ENCODE measurements at places on chromosomes 7 and 10. TPM values are rescaled to one million over a fixed set of nuclear protein-coding genes. Genes with fewer than 3 reads are reported as not detected.

- H3K4me3 ChIP-seq: no peak overlapping the region
- H3K4me1 ChIP-seq: no peaks in the 10 kb centered on the region
- no peak overlapping the region for H3K27ac ChIP-seq
- H3K27me3 ChIP-seq: no peaks in the 10 kb centered on the region
- DNase-seq: no peak
Observed at GRCh38 chr10:90162271-90162853, 461.0 kb downstream of the KIF20B start.

DNA sequence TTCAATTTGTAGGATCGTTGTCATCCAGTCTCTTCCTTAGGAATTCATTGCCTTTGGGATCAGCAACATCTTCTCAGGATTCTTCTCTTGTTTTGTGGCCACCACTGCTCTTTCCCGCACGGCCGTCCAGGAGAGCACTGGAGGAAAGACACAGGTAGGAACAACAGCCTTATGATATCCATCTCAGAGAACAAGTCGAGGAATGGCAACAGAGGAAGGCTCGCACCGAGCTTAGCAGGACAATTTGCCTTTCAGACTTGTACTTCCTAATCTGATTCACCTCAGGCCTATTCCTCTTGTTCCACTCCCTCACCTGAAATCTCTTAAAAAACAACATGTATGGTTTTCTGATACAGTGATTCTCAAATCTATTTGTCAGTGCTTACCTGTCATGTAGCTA, 29.5 kb downstream of the SLC26A4 start:
- H3K27me3 ChIP-seq: no peaks in the 10 kb centered on the region
- H3K4me3 ChIP-seq: no peak overlapping the region
- no peaks in the 10 kb centered on the region for H3K4me1 ChIP-seq
- DNase-seq: no peak

GRCh38 chr7:50982626-50983025, 199.9 kb upstream of the GRB10 start:
- no peak for DNase-seq
- H3K36me3 ChIP-seq: no peaks in the 10 kb centered on the region
- no peaks in the 10 kb centered on the region for H3K27me3 ChIP-seq
- H3K27ac ChIP-seq: no peak overlapping the region
- no peak overlapping the region for H3K4me3 ChIP-seq

GRCh38 chr7:127393368-127394058, 1.0 kb upstream of the ZNF800 start:
- no peaks in the 10 kb centered on the region for H3K36me3 ChIP-seq
- no peaks in the 10 kb centered on the region for H3K27me3 ChIP-seq
- H3K27ac ChIP-seq: peak overlapping the region; percentile 94

DNA sequence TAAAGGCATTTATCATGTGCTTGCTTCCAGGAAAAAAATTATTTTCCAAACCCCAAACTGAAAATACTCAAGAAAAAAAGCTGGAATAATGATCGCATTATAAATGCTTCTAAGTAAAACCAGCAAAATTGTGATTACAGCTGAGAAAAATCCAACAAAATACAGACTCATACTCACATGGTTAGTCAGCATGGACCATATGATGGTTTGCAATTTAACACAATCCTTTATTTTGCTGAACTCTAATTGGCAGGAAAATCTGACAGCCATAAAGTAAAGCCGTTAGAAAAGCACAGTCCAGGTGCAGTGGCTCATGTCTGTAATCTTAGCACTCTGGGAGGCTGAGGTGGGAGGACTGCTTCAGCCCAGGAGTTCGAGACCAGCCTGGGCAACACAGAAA, 59.6 kb downstream of the BRI3 start:
- no peak overlapping the region for H3K4me3 ChIP-seq
- H3K27ac ChIP-seq: no peak overlapping the region
- H3K27me3 ChIP-seq: no peaks in the 10 kb centered on the region
- no peaks in the 10 kb centered on the region for H3K4me1 ChIP-seq
- H3K36me3 ChIP-seq: no peaks in the 10 kb centered on the region

- no peak overlapping the region for H3K27ac ChIP-seq
- no peaks in the 10 kb centered on the region for H3K4me1 ChIP-seq
- H3K36me3 ChIP-seq: no peaks in the 10 kb centered on the region
- H3K4me3 ChIP-seq: no peak overlapping the region
Observed at GRCh38 chr10:17414484-17414883, 39.9 kb downstream of the ST8SIA6 start.

GRCh38 chr7:28729727-28730126, 228.4 kb downstream of the TRIL start:
- H3K4me1 ChIP-seq: no peaks in the 10 kb centered on the region
- DNase-seq: no peak
- no peak overlapping the region for H3K27ac ChIP-seq
- no peak overlapping the region for H3K4me3 ChIP-seq
- no peaks in the 10 kb centered on the region for H3K36me3 ChIP-seq
- H3K27me3 ChIP-seq: no peaks in the 10 kb centered on the region

DNA sequence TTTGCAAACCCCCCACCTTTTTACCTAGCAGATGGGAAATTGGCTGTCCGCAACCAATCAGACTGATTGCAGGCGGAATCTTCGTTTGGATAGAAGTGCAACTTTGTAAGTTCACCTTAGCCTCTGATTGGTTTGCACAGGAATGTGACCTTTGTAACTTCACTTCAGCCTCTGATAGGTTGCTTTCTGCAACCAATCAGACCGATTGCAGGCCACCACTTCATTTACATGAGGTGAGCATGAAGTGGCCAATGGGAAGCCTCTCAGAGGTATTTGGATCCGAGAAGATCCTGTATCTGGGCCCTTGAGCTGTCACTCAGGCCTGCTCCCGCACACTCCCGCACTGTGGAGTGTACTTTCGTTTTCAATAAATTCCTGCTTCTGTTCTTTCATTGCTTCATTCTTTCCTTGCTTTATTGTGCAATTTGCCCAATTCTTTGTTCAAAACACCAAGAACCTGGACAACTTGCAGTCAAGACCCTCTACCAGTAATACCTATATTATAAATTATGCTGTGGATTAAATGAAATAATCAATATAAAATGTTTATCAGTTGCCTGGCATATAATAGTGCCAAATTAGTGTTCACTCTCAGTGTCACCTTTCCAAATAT, 491.4 kb downstream of the PLXNA4 start:
- no peaks in the 10 kb centered on the region for H3K27me3 ChIP-seq
- H3K4me1 ChIP-seq: no peaks in the 10 kb centered on the region
- H3K4me3 ChIP-seq: no peak overlapping the region
- no peaks in the 10 kb centered on the region for H3K36me3 ChIP-seq

DNA sequence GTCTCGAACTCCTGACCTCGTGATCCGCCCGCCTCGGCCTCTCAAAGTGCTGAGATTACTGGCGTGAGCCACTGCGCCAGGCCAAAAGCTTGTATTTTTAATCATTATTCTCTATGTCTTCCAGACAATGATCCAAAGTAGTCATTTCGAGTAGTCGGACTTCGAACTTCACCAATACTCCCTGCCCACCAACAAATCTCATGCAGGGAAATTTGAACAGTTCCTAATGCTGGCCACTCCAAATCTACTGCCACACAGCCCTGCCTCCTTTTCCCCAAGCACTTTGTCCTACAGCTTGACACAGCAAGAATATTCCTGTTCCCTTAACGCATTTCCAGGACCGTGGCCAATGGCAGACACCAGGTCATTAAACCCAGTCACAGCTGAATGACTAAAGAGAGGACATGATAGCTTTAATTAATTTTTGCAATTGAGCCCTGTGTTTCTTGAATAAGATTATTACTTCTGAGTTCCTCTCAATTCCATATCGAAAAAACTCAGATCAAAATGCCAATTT, 142.3 kb upstream of the NRP1 start:
- H3K4me3 ChIP-seq: no peak overlapping the region
- H3K4me1 ChIP-seq: no peaks in the 10 kb centered on the region
- DNase-seq: no peak
- H3K27ac ChIP-seq: no peak overlapping the region
- no peaks in the 10 kb centered on the region for H3K27me3 ChIP-seq

DNA sequence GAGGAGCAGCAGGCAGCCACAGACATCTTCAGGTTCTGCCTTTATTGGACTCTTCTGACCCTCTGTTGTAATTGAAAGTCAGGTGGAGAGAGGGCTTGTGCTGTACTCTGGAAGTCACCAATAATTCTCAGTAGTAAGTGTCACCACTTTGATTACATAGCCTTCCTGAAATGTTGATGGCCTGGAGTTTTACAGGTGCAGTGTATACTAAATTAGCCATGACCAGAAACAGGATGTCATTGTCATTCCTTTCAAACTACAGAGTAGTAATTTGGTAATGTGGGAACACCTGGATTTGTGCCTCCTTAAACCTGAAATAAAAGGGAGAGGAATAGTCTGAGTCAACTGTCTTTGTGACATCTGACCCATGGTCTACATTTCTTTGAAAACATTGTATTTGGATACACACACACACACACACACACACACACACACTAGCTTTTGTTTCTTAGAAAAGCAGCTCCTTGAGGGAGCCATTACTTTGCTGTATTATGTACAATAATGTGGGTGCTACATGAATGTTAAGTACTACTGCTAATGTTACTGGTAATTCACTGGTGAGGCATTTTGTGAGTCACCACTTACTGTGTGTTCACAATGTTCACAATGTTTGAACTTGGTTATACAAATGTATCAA, 19.6 kb downstream of the ARL4A start:
- peak overlapping the region; percentile 70 for H3K27ac ChIP-seq
- no peak overlapping the region for H3K4me3 ChIP-seq
- H3K36me3 ChIP-seq: no peaks in the 10 kb centered on the region
- H3K4me1 ChIP-seq: no peaks in the 10 kb centered on the region
- no peak for DNase-seq

- no peaks in the 10 kb centered on the region for H3K27me3 ChIP-seq
- no peak overlapping the region for H3K27ac ChIP-seq
- no peaks in the 10 kb centered on the region for H3K4me1 ChIP-seq
- H3K4me3 ChIP-seq: no peak overlapping the region
- no peak for DNase-seq
Observed at GRCh38 chr10:3902809-3903410, 117.9 kb upstream of the KLF6 start.

DNA sequence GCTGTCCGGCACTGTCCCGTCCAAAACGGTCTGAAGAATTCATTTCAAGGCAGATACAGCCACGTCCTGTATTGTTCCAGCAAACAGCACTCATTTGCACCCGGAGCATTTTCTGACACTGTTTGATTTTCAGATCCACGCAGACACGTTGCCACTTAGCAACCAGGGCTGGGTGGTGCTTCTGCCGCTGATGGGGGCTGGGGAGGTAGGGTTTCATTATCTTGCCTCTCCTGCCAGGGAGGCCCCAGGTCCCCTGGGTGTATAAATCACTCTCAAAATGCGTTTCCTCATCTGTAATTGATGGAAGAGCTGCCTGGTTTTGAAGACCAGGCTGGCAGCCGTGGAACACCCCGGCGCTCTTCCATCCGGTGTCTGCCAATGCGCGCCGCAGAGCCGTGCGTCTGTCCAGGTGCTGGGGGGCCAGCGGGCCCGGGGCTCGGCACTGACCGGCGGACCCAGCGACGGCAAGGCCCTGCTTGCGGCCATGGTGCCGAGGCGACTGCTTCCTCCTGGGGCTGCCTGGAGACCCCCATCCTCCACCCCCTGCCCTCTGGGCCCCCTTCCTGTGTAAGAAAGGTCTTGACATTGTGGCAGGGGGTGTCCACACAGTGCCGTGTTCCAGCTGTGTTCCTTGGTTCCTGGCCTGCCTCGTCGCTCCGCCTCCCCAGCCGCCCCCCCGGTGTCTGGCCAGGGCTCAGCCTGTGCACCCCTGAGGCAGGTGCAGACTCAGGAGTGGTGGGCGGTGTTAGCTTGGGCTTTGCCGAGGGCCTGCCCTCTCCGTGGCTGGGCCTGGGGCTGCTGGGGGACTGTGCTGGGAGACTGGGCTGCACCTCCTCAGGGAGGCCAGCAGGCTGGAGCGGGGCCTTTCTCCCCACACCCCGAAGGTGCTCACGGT, 16.6 kb downstream of the ADGRA1 start:
- H3K4me1 ChIP-seq: no peaks in the 10 kb centered on the region
- DNase-seq: no peak
- H3K36me3 ChIP-seq: no peaks in the 10 kb centered on the region
- H3K27me3 ChIP-seq: no peaks in the 10 kb centered on the region
- no peak overlapping the region for H3K27ac ChIP-seq
- no peak overlapping the region for H3K4me3 ChIP-seq

- no peaks in the 10 kb centered on the region for H3K27me3 ChIP-seq
- no peaks in the 10 kb centered on the region for H3K36me3 ChIP-seq
- no peak for DNase-seq
- no peak within 1 kb of the TSS for H3K27ac ChIP-seq
Observed at GRCh38 chr10:73641328-73642060, at the start of gene MYOZ1. Gene MYOZ1, minus strand, starts transcription at chr10:73641474. Its CDS starts 1,457 bp downstream, at chr10:73640017.

Gene ZP3
- 2.0 TPM for total RNA-seq

Gene CCDC71L
- total RNA-seq: 29.9 TPM

Gene ITIH2
- total RNA-seq: not detected

Gene HECTD2
- total RNA-seq: 30.7 TPM

Gene LIPJ
- total RNA-seq: 0.33 TPM

Gene SLC18A3
- not detected for total RNA-seq

Gene HOXA10
- 2.3 TPM for total RNA-seq

Gene NKX1-2
- not detected for total RNA-seq

Gene ASAH2
- 0.32 TPM for total RNA-seq

Gene FAM131B
- 0.73 TPM for total RNA-seq

Gene MDFIC
- 146 TPM for total RNA-seq
